ENCODE measurements at places on chromosomes 4 and X.

GRCh38 chrX:11628399-11628798, 37.3 kb downstream of the ARHGAP6 start:
- no peak for DNase-seq

- no peak for DNase-seq
These were observed 82.9 kb upstream of the BANK1 start for GRCh38 chr4:101707596-101707995.

DNA sequence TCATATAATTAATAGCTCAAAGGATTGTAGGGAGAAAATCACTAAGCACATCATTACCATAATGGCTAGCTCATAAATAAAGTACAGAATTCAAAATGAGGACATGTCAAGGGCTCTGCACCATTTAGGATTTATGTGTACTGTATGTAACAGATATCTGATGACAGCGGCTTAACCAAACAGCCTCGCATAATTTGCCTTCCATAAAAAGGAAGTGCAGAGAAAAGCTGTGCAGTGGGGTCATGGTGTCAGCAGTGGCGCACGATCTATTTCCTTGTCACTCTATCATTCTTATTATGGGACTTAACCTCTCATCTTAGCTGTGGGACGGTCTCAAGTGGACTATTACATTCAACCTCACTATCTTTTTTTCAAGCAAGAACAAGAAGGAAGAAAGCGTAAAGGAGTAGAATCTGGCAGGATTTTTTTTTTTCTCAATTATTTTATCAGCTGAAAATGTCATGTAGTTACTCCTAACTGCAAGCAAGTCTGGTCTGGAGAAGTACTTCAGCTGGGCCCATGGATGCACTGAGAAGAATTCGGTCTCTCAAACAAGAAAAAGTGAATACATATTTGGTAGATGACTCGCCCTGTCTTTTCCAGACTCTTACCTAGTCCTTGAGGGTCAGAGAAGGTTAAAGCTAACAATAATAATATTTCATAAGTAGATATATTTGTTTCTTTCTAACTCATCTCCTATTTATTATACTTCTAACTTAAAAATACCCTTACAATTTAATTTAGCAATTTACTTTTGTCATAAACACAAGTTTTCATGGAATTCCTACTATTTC, 94.6 kb downstream of the COX18 start:
- DNase-seq, result no peak

- no peak for DNase-seq
These were observed 7.7 kb downstream of the AMMECR1 start for GRCh38 chrX:110310000-110310790.

DNA sequence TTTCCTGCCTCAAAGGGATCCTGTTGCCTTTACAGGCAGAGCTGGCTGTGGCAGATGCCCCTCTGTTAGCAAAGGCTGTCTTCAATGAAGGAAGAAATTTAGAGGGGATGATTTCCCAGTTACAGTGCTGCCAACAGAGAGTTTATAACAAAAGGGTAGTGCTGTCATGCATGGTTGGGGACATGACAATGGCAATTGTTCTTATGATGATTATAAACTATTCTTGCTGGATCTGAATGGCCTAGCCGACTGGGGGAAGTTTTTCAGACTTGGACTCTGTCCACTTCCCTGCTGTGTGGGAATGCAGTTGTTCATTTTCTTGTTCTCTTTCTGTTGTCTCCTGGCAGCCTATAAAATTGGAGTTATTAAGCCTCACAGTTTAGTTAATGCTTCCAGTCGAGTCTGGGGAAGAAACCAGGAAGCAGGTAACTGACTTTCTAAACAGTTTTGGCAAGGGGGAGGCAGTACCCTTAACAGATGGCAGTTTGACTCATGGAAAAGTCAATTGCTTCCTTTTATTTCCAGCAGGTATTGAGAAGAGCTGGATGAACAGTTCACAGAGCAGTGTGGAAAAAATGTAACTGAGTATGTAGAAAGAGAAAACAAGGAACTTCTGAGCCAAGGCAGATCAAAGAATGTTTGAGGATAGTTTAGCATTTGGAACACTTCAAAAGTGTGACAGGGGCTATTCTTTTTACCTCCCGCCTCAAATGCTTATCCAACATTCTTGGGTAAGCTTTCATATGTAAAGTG, 582.6 kb downstream of the RAPGEF2 start:
- no peak for DNase-seq

GRCh38 chr4:55736605-55737183, 82.9 kb upstream of the EXOC1L start:
- no peak for DNase-seq

DNA sequence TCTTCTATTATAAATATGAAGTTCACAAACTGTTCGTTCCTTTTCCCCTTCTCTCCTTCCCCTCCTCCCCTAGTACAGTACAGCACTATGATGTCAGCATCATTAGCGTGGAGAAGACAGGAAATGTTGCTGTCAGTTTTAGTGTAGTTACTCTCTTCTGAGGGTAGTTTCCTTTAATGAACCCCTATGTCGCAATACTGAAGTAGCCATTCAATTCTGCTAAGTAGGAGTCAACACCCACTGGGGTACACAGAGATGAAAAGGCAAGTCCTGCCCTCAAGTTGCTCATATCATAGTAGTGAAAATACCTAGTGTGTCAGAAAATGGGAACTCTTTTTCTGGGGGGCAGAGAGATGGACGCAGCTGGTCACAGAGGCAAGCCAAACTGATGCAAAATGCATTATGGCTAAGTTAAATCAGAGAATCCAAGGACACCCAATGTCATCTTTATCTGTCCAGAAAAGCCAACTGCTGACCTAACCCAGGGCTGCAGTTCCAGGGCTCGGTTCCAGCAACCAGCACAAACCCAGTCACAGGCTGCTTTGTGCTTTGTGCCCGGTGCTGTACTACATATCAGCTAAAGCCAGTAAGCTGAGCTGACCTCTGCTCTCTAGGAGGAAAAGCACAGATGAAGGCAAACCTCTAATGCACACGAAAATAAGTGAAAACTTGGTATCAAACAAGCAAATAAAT, 31.5 kb downstream of the GRIA3 start:
- no peak for DNase-seq

DNA sequence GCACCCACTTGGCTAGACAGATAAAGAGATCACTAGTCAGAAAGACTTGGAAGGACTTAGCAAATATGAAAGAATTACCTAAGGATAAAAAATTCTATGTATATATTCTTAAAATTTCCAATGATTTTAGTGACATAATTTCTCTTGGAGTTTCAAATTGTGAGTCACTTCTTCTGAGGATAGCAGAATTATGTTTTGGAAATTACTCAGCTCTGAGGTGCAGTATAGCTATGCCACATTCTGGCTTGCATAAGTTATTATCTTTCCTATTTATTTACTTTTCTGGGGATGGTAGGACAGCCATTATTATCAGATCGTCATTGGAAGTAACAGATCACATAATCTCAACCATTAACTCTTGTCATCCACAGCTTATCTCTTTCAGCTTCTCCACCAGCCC, 853.5 kb downstream of the TRIML1 start:
- no peak for DNase-seq

DNA sequence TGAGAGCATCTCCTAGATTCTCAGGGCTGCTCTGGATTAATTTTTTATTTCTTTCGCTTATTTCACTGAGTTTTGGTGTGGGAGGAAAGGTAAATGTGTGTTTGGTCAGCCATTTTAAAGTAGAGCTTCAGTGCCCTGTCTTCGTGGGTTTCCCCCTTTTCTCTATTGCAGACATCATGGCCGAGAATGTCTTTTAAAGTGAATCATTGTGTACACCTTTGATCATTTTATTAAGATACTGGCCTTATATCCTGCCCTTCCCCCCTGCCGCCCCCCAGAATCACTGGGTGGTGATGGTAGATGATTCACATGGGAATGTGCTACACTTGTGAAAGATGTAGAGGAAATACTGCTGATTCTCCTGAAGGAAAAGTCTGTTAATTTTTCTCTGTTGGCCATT, 23.8 kb downstream of the CDKL5 start:
- DNase-seq, result no peak

- no peak for DNase-seq
These were observed 133.0 kb downstream of the RAPGEF2 start for GRCh38 chr4:159235779-159236368.

DNA sequence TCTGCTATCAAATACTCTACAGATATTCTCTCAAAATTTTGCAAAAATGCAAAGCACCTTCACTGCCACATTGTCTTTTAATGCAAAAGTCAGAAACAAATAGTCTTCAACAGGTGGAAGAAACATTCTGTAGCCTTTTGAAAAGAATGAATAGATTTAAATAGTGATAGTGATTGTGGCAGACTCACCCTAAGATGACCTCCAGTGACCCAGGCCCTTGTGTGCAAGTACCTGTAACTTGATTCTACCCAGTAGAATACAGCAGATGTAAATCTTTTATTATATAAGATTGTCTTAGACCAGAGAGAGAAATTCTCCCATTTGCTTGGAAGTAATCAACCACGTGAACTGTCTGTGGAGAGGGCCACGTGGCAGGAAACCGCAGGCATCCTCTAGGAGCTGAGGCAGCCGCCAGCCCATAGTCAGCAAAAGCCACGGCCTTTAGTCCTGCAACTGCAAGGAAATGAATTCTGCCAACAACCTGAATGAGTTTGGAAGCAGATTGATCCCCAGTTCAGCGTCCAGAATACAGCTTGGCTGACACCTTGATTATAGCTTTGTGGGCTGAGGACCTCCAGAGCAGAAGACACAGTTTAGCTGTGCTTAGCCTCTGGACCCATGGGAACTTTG, 272.5 kb downstream of the ARHGAP10 start:
- DNase-seq, result no peak

DNA sequence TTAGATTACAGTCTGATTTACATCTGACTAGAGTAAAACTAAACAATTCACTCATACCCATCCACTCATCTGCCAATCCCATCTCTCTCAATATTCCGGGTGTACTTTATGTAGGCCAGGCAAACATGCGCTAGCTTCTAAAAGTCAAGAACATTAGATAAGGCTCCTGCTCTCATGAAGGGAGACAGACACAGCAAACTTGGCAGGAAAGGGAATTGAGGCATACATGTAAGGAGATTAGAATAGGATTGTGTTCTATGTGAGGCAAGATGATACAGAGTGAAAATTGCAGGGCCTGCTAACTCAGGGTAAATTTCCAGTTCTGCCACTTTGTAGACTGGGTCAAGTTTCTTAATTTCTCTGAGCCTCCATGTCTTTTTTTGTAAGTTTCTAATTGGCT, 135.8 kb downstream of the CDS1 start:
- no peak for DNase-seq

DNA sequence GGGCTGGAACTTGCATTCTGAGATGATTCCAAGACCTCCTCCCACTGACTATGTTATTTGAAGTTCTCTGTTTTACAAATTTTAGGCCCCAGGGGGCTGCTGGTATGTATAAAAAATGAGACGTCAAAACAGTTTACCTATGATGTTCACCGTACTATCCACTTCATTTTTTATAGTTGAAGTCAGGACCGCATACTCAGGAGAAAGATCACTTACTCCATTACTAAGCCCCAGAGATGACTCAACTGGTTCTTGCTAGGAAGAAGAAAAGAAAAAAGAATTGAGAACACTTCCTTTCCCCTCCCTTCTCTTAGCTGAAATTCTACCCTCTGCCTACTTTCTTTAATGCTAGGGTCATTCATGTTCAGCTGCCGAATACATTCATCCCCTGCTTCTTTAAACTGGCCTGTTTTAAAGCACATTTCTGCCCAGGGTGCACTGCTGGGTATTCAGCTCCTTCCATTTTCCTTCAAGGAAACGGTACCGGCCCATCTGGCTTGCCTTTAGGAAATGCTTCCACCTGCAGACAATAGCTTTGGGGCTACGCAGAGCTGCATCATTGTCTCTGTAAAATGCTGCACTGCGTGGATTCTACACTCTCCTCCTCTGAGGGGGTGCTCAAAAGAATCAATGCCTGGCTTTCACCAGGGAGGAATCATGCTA, 66.2 kb downstream of the IRF2 start:
- DNase-seq, result no peak

- DNase-seq, result no peak
These were observed 111.1 kb downstream of the ADRA2C start for GRCh38 chr4:3877236-3877635.

DNA sequence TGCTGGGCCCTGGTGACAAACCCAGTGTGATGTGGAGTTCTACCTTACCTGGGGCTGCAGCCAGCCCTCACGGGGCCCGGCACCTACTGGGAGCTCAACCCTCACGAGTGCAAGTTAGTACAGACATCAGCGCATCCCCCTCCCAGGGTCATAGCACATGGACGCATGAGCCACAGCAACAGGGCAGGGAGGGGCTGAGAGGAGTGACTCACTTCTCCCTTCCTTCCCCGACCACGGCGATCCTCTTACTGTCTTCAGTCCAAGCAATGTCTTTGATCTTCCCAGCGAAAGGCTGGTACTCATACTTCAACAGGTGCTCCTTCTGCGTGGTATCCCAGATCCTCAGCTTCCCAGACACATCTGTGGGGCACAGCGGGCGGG, 17.8 kb downstream of the WDR1 start:
- no peak for DNase-seq

- no peak for DNase-seq
These were observed 47.7 kb upstream of the SYTL5 start for GRCh38 chrX:37958525-37959211.

DNA sequence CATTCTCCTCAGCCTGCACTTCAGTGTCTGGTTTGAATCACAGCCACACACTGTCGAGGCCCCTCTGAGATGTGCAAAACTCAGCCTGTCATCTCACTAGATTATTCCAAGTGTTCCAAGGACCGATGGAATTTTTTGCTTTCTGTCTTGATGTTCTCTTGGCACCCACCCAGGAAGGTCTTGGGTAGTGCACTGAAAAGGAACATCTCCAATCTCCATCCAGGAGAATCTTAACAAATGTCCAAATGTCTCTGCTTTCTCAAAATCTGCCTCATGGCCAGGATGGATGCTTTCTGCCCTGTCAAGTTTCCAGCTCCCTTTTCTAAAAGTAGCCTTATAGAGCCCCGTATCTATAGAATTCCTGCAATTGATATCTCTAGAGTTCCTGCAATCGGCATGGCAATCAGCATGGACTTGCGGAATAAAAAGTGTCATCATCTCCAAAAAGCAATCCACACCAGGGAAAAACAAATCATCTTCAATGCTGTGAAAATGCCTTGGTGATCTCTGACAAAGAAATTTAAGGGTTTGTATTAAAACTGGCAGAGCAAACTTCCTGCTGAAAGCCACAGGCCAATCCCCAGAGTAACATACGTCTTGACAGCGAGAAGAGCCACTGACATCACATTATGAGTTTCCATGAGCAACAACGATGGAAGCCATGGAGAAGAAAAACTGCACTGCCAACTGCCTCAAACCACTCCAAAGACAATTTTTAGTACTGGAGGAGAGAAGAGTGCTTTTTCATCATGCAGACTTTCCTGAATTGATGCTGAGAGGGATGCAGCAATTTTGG, 215.3 kb upstream of the FAM9B start:
- DNase-seq, result no peak

- DNase-seq, result no peak
These were observed 187.0 kb downstream of the MID1 start for GRCh38 chrX:10433296-10433965.

DNA sequence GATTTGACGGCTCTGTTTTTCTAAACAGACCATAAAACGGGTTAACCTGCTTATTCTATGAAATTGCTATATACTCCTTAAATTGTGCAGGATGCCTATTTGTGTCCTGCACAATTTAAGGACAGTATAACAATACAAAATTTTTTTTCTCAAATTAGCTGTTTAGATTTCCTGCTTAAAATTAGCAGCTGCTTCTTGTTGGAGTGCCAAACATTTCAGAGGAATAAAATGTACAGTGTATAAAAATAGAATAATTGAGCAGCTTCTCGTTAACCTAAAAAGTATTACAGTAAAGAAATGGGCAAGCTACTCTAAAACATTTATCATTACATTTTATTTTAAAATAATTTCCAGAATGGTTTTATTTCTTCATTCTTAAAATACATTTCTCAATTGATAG, 100.5 kb downstream of the PPA2 start:
- no peak for DNase-seq

All from activated naive CD8-positive, alpha-beta T cell treated with anti-CD3 and anti-CD28 coated beads, Interleukin-2, amount 10 ng/mL, durations not matched to agents 7 days and 5 days (primary cell).